Stimulated activated CD4-positive, alpha-beta T cell treated with anti-CD3 and anti-CD28 coated beads, Interleukin-15, amount 100 ng/mL, for 1 hour (primary cell): ENCODE measurements at places on chromosomes 16 and 17.

DNA sequence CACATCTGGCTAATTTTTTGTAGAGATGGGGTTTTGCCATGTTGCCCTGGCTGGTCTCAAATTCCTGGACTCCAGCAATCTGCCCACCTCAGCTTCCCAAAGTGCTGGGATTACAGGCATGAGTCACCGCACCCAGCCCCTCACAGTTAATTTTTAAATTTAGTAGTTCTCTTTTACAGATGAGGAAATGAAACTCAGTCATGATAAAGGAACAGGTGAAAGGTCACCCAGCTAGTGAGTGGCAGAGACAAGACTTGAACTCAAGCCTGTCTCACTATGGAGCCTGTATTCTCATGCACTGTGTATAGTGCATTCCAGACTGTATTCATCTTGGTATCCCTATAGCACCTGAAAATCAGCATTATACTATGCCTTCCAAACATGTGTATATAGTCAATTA lies 77.1 kb upstream of the WSB1 start:
- DNase-seq: no peak

DNA sequence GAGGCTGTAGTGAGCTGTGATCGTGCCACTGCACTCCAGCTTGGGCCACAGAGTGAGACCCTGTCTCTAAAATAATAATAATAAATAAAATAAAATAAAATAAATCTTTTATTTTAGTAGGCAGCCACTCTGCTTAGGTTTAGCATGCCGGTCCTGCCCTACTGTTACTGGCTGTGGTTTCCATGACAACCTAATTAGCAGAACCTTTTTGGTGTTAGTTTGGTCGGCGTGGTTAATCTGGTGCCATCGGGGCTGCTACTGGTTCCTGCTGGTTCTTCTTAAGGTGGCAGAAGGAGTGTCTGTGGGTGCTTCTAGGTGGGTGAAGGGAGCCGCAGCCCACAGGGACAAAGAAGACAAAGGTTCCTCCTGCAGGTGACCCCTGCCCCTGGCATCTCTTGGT lies 37.8 kb upstream of the CBX4 start:
- no peak for DNase-seq

- no peak for DNase-seq
These were observed 41.0 kb downstream of the SLC7A5 start for GRCh38 chr16:87828071-87828906.

DNA sequence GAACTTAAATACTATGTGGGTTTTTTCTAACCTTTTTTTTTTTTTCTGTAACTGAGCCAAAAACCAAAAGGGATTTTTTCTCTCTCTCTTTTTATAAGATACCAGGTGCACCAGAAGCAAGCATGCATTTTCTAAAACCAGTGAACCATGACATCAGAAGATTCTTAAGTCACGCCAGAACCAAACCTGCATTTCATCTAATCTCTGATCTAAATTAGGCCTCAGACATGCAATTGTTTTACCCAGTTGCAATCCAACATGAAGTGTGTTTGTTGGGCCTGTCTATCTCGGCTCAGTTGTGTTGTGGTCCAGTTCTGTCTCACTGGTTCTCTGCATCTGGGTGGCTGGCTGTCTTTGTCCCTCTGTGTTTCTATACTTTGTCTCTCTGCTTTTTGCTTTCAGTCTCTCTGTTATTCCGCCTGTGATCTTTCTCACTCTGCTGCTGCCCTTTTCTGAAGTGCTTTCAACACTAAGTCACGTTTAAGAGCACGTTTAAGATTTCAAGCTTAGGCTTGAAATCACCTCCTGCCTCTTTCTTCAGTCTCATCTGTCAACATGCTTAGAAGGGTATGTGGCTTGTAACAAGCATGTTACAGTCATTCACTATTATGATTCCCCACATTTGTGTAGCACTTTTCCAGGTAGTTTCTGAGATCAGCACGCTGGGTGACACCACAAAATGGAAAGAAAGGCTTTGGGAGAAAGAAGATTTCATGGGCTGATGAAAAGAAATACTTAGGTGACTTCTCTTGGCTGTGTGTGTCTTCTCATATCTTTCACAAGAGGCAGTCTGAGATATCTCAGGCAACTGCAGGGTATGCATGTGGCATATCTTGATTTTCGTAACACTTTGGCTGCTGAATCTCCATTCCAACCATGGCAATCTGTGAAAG lies 488.9 kb downstream of the SHISA9 start:
- no peak for DNase-seq

- DNase-seq: no peak
These were observed 144.7 kb downstream of the ENGASE start for GRCh38 chr17:79219208-79219935.
